ENCODE measurements at places on chromosomes 16 and 17. TPM values are rescaled to one million over a fixed set of nuclear protein-coding genes. Genes with fewer than 3 reads are reported as not detected.

Gene DBF4B
- total RNA-seq = 22.6 TPM

Gene TBC1D3
- total RNA-seq = not detected

GRCh38 chr17:4913994-4914393 lies 11.1 kb upstream of the CHRNE start:
- DNase-seq = no peak

- no peak for DNase-seq
Observed at GRCh38 chr17:45940293-45940692, 45.9 kb downstream of the MAPT start.

GRCh38 chr17:62859146-62859545 lies 51.0 kb upstream of the MARCHF10 start:
- no peak for DNase-seq
